Epithelial cell of proximal tubule (primary cell): ENCODE measurements at places on chromosomes 6 and 20.

- DNase-seq = no peak
Measured at GRCh38 chr6:53483423-53484353, 61.2 kb downstream of the GCLC start.

- DNase-seq = no peak
Measured at GRCh38 chr6:70590400-70590799, 23.7 kb downstream of the SDHAF4 start.

DNA sequence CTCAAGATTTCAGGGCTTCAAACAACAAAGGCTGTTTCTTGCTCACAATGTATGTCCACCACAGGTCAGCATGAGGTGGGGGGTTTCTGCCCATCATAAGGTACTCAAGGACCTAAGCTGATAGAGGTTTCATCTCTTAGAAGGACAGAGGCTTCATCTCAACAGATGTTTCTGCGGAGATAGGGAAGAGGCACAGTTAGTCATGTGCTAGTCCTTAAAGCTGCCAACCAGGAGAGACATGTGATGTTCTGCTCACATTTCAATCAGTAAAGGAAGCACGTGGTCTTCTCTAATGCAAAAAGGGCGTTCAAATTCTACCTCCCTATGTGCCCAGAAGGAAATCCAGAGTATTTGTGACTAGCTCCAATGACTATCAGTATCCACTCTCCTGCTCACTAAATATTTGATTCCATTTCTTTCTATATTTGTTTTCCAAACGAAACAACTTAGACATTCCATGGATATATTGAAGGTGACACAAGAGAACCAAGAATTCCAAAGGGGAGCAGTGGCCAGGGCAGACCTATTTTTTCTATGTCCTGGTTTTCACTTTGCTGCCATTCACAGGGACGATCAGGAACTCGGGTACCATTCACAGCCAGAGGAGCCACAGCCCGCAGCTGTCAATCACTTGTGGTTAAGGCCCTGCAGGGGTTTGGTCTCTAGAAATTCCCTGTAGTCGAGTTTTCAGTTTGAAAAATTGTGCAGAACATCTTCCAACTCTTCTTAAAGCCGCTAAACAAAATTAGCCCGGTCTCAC, 173.2 kb upstream of the FOXA2 start:
- no peak for DNase-seq

DNA sequence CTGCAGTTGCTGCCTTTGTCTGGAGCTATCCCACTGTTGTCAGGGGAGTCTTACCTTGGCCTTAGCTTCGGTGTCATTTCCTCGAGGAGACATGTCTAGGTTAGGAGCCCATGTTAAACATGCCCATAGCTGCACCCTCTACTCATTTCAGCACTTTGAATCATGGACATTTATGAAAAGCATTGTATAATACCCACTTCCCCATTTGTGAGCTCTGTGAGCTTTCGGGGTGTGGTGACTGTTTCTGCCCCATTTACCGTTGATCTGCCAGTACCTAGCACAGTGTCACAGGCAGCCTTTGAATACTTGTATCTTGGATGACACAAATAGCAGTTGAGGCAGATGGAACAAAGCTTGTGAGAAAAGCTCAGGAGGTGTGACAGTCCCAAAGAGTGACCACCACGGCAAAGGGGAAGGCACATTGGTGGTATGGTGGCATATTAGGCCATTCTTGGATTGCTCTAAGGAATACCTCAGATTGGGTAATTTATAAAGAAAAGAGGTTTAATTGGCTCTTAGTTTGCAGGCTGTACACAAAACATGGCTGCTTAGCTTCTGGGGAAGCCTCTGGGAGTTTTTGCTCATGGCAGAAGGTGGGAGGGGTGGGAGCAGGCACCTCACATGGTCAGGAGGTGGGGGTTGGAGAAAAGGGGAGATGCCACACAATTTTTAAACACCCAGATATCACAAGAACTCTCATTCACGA, 42.0 kb downstream of the JARID2 start:
- DNase-seq = no peak
